ENCODE measurements at places on chromosomes 3 and 15.

DNA sequence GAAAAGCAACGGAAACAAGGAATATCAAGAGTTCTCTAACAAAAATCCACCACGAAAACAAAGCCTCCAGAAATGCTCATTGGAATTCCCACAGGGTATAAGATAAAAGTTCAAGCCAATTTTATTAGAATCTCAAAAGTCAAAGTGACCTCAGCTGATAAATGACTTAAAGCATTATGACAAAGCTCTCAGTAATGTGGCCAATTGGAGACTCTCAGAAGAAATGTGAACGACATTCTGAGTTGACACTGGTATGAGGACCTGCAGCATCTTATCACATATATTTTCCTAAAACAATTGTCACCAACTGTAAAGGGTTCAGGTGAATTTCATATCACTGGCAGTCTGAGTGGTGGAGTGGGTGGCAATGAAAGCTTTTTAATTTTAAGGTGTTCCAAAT is 199.1 kb downstream of the FOXP1 start:
- no peak for DNase-seq

DNA sequence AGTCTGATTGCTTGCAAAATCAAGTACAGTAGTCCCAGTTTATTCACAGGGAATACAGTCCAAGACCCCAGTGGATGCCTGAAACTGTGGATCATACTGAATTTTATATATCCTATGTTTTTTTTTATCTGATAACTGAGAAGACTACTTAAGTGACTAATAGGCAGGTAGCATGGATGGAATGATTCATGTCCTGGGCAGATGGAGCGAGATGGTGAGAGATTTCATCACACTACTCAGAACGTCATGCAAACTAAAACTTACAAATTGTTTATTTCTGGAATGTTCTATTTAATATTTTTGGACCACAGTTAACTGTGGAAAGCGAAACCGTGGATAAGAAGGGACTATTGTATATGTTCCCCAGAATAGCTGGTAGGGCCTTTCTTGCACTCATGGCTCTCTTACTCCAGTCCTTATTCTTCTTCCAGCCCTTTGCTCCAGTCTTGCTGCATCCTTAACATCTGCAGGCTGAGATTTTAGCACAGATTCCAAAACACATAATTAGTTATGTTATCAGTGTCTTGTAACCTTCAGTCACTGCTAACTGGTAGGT is 290.0 kb downstream of the ADAMTSL3 start:
- no peak for DNase-seq

GRCh38 chr3:46013316-46014094 is 13.8 kb downstream of the XCR1 start:
- no peak for DNase-seq

- no peak for DNase-seq
Observed at GRCh38 chr3:25854635-25855034, 64.7 kb downstream of the OXSM start.

DNA sequence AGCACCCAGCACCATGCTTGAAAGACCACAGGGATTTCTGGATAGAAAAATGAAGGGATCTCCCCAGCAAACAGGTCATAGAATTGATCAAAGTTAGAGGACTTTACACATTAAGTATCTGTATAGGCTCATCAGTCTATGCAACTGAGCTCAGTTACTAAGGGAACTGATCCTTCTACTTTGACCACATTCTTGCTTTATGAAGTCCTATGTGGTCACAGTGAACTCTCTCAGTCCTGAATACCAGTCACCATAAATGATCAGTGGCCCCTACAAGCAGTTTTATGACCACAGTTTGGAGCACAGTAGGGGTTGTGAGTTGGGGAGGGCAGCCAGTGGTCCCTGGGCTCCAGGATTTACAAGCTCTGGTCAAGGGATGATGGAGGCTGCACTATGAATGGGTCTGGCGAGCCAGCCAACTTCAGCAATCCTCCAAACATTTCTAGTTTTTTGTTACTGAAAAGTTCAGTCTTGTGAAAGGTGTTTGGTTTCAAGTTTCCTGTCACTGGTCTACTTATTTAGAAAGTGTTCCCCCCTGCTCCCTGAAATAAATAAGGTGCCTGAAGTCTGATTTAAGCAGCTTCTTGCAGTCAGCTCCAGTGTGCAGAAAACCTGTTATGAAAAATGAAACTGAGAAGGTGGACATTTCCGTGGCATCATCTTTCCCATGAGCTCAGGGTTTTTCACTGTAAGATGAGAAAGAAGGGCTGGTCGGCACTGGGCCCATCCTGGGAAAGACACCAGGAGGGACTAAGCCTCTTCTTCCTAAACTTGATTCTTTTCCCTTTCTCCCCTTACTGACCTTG is 75.5 kb downstream of the DAPK2 start:
- no peak for DNase-seq

DNA sequence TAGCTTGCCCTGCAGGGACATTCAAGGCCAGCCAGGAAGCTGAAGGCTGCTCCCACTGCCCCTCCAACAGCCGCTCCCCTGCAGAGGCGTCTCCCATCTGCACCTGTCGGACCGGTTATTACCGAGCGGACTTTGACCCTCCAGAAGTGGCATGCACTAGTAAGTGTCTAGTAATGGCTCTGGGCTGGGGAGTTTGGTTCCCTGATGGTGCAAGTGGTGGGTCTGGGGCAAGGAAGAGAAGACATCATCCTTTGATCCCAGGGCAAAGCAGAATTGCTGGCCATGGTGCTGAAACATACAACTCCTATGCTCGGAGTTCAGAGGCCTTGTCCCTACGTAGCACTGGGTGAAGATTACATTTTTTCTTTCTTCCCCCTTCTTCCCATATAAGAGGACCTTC is 311.4 kb downstream of the EPHB1 start:
- DNase-seq, result no peak

GRCh38 chr15:71678191-71678590 is 132.2 kb upstream of the NR2E3 start:
- no peak for DNase-seq

DNA sequence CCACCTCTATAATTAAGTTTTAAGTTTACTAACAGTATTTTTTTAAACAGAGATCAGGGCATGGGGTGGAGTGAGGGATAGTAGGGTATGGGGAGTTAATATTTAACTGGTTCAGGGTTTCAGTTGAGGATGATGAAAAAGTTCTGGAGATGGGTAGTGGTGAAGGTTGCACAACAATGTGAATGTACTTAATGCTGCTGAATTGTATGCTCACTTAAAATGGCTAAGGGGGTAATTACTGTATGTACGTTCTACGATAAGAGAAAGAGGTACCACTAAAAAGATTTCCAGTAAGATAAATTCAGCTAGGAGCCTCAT is 101.4 kb downstream of the TNIK start:
- no peak for DNase-seq

- no peak for DNase-seq
Observed at GRCh38 chr3:12837295-12837986, 3.9 kb downstream of the RPL32 start.

DNA sequence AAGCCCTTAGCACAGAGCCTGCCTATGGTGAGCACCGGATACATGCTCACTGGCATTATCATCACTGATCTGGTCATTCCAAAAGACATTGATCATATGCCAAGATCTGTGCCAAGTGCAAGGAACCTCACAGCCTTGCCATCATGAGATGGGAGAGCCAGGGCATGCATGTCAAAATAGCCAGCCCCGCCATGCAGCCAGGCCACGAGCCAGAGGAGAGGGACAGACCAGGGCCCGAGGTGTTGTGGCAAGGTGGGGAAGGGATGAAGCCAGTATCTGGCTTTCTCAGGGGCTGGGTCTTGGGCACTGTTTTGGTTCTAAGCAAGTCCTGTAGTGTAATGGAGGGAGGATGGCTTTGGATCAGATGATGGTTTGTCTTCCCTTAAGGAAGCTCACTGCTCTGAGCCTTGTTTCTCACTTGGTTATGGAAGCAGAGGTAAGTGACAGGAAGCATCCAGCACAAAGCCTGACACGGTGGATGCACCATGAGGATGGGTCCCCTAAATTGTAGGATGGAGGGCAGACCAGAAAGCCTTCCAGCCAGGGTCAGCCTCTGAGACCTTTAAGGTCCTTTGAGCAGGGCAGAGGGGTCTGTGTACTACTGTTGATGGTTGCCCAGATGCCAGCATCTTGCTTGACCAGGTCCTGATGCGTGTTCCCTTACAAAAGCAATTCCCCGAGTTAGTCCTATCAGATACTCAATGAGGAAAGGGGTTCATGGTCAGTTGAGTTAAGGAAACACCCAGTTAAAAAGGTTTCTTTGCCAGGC is 247.7 kb upstream of the TLE3 start:
- no peak for DNase-seq

- no peak for DNase-seq
Observed at GRCh38 chr15:38696109-38696727, 131.6 kb upstream of the RASGRP1 start.

DNA sequence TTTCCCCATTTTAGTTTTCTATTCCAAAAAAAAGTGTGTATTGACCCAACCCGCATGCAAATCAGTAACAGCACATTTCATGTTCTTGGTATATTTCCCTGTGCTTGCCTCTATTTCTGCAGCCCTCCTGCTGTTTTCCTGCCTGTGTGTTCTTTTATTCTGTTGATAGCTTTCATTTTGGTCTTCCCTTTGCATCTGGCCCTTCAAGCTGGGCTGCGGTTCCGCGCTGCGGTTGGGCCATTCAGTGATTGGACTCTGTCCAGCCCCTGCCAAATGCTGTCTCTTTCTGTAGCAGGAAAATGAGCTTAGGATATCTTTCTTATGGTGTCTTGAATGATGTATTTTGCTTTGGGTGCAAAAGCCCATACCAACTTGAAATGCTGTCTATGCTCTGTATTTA is 49.9 kb downstream of the ZNF621 start:
- no peak for DNase-seq

- no peak for DNase-seq
Observed at GRCh38 chr15:66581972-66582537, 16.3 kb upstream of the LCTL start.

- no peak for DNase-seq
Observed at GRCh38 chr15:90451053-90451850, 63.2 kb downstream of the IQGAP1 start.

DNA sequence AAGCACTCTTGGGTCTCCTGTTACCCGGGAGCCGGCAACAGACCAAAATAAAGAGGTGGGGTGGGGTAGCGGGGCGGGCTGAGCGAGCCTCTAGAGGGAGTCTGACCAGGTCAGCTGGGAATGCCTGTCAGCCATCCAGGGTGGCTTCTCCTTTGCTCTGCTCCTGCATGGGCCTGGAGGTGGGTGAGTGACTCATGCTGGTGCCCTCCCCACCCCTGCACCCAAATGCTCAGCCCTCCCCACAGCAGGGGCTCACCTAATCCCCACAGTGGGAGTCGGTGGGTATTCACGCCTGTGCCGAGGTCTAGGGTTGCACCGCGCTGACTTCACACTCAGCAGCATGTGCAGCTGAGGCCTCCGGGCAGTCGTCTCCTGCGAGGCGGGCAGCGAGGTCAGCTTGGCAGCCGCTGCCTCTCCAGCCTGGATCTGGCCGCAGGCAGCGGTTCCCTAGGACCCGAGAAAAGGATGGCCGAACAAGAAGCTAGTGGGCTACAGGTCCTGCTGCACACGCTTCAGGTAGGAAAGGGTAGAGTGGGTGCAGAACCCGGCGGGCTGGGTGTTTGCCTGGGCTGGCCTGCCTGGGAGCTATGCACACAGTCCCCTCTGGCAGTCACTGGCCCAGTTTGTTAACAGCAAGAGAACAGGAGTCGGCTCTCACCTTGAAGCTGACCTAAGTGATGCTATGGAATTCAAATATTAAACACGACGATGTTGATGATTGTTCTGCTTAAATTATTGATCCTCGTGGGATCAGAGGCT is at the start of gene AGBL1:
TSS of gene AGBL1 (plus strand) at position 364 of the 759 bp plus-strand sequence.
- DNase-seq, result no peak

- DNase-seq, result no peak
Observed at GRCh38 chr3:186896875-186897274, 33.5 kb upstream of the ST6GAL1 start.

DNA sequence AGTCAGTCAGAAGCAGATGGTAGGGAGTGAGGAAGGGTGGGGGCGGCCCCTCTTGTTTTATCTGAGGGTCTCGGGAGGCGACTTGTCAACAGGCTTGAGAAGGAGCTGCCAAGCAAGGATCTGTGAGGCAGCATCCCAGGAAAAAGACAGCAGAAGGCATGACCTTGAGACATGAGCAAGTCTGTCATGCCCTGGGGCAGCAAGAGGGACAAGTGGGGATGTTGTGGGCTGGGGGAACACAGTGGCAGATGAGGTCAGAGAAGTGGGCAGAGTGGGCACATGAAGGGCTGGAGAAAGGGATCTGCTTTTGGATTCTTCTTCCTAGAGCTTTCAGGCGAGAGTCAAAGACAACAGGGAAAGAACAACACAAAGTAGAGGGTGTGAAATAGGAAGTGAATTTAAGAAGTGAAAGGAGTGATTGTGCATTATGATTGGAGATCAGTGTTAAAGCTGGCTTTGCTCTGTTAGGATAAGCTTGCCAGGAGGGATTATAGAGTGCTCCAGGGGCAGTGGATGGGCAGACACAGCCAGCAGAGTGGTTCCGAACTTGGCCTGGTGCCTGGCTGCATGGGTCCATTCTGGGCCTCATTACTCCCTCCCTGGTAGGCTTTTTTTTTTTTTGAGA is 73.3 kb downstream of the USP13 start:
- DNase-seq, result no peak
